ENCODE measurements at places on chromosomes 16 and 17. TPM values are rescaled to one million over a fixed set of nuclear protein-coding genes. Genes with fewer than 3 reads are reported as not detected.
A peak's percentile ranks its signal among the peaks of the same experiment; 100 is the strongest.

GRCh38 chr16:52408191-52408845 is 138.6 kb downstream of the TOX3 start:
- DNase-seq, result no peak
- H3K27ac ChIP-seq, result no peak overlapping the region
- no peaks in the 10 kb centered on the region for H3K27me3 ChIP-seq
- no peaks in the 10 kb centered on the region for H3K36me3 ChIP-seq

DNA sequence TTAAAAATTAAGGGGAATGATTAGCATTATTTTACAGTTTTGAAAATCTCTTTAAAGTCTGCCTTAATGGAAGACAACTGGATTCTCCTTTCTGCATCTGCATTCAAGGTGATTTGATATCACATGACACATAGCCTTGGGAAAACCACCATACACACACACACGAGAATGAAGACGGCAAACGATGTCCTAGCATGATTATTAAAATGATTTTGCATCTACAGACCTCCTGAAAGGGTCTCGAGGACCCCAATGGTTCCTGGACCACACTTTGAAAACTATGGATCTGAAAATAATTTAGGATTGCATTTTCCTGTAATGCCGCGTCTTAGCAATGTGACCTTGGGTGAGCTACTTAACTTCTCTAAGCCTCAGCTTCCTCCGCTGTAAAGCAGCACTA is 11.8 kb upstream of the CHST4 start:
- no peak for DNase-seq
- H3K36me3 ChIP-seq, result no peaks in the 10 kb centered on the region
- H3K27ac ChIP-seq, result no peak overlapping the region
- H3K4me1 ChIP-seq, result no peaks in the 10 kb centered on the region
- no peaks in the 10 kb centered on the region for H3K27me3 ChIP-seq

- no peaks in the 10 kb centered on the region for H3K4me1 ChIP-seq
- DNase-seq, result no peak
- no peak overlapping the region for H3K4me3 ChIP-seq
- no peak overlapping the region for H3K27ac ChIP-seq
- H3K27me3 ChIP-seq, result no peaks in the 10 kb centered on the region
These were observed 517.7 kb upstream of the PSMD7 start for GRCh38 chr16:73778887-73779286.

TSPOAP1 gene
- 22.7 TPM for total RNA-seq

DNA sequence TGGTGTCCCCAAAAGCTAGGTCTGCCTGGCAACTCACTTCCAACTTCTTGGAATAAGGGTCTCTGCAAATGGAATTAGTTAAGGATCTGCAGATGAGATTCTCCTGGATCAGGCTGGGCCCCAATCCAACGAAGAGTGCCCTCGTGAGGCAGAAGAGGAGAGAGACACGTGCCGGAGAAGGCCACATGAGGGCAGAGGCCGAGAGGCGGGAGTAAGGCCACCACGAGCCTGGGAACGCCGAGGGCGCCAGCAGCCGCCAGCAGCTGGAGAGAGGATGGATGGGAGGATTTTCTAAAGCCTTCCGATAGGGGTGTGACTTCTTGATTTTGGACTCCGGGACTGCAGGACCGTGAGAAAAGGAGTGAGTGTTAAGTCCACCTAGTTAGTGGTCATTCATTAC is 76.3 kb downstream of the JPH3 start:
- H3K27ac ChIP-seq, result no peak overlapping the region
- no peaks in the 10 kb centered on the region for H3K27me3 ChIP-seq
- H3K4me3 ChIP-seq, result no peak overlapping the region
- no peaks in the 10 kb centered on the region for H3K36me3 ChIP-seq

SMIM36 gene
- total RNA-seq, result not detected

DNA sequence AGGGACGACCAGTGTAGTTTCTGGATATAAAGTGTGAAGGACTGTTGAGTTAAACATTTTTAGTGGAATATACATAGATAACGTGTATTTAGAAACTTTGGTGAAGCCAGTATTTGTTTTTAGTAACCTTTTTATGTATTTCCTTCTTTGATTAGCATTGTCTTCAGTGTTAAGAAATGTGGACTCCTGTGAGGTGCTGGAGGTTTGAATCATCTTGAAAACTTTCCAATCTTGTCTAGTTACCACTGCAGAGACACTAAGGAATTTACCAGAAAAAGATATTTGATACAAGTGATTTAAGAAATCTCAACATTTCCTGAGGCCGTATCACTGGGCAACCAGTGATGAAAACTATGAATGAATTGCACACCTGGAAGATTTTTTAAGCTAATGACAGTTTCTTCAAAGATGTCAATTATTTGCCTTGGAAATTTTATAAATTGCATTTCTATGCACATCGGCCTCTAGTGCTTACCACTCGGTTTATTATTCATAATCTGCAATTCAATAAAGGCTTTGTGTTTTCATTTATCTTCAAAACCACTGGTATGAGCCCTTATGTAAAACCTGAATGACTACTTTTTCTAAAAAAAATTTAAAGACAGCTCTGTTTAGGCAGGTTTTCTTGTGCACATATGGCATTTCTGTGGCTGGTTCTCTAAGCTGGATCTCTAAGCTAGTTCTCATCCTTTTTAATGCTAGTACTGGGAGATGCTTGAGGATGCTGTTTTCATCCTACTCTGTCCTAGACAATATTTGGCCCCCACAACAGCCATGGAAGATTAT is 31.4 kb upstream of the ADCY7 start:
- H3K4me3 ChIP-seq, result no peak overlapping the region
- H3K4me1 ChIP-seq, result no peaks in the 10 kb centered on the region
- no peak for DNase-seq
- no peaks in the 10 kb centered on the region for H3K27me3 ChIP-seq

TBC1D28 gene
- not detected for total RNA-seq

DNA sequence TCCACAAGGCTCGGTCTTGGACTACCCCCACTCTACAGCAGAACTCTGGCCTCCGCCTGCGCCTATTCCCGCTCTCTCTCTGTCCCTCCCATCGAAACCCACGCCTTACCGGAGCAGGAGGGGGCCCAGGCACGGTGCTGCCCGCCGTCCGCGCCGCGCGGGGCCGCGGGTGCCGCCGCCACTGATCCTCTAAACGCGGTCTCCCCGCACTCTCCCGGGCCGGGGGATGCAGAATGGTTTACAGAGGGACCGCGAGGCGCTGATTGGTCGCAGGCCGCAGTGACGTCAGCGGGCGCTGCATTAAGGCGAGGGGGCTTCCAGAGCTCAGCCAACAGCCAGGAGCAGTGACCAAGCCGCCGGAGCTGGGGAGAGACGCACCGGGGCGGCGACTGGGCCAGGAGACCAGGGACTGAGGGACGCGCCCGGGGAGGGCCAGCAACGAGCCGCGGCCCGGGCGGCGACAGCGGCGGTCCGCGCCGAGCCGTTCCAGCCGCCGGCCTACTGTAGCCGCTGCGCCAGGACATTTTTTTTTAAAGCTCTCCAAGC is 747 bp upstream of the LHX1 start:
- DNase-seq, result no peak
- no peak overlapping the region for H3K27ac ChIP-seq
- peaks cover 96% of the 10 kb centered on the region for H3K27me3 ChIP-seq
- H3K36me3 ChIP-seq, result no peaks in the 10 kb centered on the region
- no peaks in the 10 kb centered on the region for H3K4me1 ChIP-seq

MYCBPAP gene
- total RNA-seq, result 12.6 TPM

OTOP2 gene
- 0.85 TPM for total RNA-seq

GRCh38 chr17:40319651-40320540 is 10.9 kb downstream of the RARA start:
- H3K36me3 ChIP-seq, result no peaks in the 10 kb centered on the region
- H3K4me3 ChIP-seq, result peak overlapping the region; percentile 98
- H3K4me1 ChIP-seq, result peaks cover 43% of the 10 kb centered on the region
- no peak for DNase-seq
- no peaks in the 10 kb centered on the region for H3K27me3 ChIP-seq

FBXW10B gene
- total RNA-seq, result not detected

- no peaks in the 10 kb centered on the region for H3K4me1 ChIP-seq
- no peak for DNase-seq
- no peak overlapping the region for H3K27ac ChIP-seq
- H3K36me3 ChIP-seq, result no peaks in the 10 kb centered on the region
These were observed 3.6 kb upstream of the SLC16A5 start for GRCh38 chr17:75084039-75084660.

ZSCAN10 gene
- total RNA-seq, result not detected

ADAM11 gene
- 3.5 TPM for total RNA-seq

DNA sequence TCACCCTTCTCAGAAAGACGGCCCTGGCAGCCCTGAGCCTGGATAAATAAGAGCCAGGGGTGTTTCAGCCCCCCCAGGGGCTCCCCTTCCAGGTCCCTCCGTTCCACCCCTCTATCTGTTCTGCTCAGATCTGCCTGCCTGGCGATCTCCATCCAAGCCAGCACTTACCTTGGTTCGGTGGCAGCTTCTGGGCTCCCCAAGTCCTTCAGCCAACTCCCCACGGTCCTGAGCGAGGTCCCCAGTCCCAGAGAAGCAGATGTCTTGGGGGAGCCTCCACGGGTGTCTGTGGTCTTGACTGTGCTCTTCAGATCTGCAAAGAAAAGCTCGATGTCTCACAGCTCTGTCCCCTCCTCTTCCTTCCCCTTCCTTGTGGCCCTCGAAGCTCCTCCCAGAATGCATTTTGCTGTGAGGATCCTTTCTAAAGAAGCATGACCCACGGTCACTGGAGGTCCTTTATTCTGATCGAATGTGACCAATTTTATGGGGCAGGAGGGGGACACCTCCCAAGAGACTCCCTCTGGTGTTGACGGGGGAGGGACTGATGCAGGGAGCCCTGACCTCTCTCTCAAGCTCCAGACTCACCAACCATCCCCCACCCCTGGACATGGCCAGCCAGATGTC is at the start of gene PIK3R6:
PIK3R6 (minus strand) TSS at position 314 of the 621 bp plus-strand sequence. CDS start 17,880 bp downstream, outside the sequence.
- H3K27me3 ChIP-seq, result no peaks in the 10 kb centered on the region
- H3K27ac ChIP-seq, result no peak within 1 kb of the TSS
- H3K4me3 ChIP-seq, result no peak within 1 kb of the TSS
- no peak for DNase-seq
- no peaks in the 10 kb centered on the region for H3K4me1 ChIP-seq
- H3K36me3 ChIP-seq, result no peaks in the 10 kb centered on the region
